ENCODE measurements at places on chromosomes 13 and 19.

DNA sequence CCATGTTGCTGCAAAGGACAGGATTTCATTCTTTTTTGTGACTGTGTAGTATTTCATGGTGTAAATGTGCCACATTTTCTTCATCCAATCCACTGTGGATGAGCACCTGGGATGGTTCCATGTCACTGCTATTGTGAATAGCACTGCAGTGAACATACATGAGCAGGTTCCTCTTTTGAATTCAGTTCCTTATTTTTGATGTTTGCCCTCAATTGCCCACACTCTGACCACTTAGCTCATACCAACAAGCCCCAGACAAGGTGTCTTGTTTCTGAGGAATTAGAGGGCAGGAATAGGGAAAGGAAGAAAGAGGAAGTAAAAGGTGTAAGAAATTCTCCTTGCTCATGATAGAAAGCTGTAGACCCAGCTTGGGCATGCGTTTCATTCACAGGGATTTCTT lies 244.2 kb upstream of the ZNF507 start:
- no peak for DNase-seq

DNA sequence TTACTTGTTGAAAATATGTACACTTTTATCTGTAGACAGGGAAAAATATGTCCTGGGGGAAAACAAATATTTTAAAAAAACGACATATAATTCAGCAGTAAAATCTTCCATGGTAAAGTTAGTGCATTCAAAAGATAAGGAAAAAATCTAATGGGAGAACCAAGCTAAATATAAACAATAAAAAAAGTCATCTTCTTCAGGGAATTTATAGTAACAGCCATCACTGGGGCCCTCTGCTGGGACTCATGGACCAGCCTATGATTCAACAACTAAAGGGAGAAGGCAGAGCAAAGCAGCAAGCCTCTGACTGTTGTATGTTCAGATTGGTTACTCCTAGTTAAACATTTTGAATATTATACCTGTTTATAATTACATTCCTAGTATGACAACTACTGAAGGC lies 93.0 kb downstream of the ITGBL1 start:
- DNase-seq = no peak

DNA sequence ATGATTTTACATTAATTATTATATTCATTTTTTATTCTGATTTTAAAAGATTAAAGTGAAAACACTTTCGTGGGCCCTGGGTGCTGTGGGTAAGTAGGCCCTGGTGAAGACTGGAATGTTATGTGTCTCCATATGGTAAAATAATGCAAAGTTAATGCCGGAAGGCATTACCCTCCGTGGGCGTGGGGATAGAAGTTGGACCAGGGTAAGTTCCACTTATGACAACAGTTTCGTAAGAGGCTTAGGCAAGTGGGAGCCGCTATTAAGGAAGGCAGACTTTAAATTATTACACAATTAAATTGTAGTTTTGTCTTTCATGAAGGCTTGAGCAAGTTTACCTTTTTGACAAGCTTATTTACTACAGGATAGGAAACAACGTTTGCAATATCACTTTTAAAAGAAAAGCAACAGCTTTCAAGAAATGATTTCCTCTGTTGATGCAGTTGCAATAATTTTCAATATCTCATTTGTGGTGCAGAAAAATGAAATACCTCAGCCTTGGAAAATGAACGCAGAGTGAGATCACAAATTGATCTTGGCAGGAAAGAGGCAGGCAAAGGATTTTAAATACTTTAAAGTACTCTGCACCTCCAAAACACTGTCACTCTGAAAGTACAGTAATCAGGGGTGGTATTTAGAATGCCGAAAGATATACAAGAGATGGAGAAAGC lies 310.6 kb downstream of the DCT start:
- no peak for DNase-seq

DNA sequence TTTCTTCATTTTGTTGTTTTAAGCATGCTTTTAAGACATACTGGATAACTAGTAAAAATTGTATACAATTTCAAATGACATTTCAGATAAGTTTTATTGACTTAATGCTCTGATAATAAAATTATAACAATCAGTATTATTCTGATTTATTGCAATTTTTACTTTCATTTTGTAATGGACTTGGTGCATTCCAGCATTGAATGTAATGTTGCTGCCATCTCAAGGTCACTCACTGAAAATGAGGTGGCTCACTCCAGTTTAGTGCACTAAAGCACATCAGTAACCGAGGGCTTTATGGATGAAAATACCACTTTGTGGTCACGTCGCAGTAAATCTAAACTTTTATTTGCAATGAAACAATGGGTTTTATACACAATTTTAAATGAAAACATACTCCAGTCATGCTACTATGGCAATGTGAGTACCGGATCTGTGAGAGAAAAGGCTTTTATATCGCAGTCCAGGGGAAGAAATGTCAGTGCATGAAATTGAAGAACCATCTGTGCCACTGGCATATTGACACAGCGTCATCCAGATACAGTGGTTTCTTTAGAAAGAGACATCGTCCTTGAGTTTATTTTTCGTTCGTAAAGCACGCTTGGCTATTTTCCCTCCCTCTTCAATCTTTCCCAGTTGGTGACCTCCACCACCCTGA lies 20.7 kb upstream of the ZNF507 start:
- DNase-seq = no peak

DNA sequence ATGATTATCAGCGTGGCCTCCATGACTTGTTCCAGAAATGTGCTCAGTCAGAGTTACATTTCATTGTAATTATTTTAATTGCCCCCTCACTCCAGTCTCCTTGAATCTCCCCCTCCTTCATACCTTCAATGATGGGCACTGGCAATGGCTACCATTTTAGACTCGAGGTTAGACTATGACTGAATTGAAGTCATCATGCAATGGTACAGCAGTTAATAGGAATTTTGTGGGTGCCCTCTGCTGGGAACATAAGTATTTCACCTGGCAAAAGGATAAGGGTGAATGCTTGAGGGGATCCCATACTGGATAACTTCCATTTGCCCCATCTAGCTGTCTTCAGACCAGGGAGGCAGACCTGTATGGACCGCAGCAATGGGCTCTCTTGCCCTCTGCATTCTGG lies 32.2 kb upstream of the USP12 start:
- no peak for DNase-seq

DNA sequence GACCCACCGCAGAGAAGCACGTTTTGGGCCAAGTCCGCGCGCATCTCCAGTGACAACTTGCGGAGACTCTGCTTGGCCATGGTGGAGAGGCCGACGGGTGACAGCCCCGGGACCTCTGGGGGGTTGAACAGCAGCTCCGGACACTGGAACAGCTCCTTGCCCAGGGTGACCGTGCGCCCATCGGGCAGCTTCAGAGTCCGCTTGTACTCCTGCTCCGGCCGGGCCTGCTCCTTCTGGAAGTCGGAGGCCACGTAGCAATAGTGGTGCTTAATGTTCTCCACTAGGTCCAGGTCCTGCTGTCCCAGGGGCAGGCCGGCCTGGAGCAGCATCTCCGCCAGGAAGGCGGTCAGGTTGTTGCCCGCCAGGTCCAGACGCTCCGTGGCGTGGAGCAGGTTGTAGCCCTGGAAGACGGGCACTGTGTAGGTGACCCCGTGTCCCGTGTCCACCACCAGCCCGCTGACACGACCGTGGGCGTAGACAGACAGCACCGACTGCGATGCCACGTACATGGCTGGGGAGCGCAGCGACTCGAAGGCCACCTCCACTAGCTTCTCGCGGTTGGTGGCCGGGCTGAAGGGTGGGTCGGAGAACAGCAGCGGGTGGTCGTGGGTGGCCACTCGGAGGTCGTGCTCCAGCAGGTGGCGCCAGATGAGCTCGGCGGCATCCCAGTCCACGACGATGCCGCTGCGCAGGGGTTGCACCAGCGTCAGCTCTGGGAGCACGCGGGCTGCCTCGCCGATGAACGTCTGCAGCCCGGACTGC lies 743 bp downstream of the ACTL9 start:
- DNase-seq = no peak

DNA sequence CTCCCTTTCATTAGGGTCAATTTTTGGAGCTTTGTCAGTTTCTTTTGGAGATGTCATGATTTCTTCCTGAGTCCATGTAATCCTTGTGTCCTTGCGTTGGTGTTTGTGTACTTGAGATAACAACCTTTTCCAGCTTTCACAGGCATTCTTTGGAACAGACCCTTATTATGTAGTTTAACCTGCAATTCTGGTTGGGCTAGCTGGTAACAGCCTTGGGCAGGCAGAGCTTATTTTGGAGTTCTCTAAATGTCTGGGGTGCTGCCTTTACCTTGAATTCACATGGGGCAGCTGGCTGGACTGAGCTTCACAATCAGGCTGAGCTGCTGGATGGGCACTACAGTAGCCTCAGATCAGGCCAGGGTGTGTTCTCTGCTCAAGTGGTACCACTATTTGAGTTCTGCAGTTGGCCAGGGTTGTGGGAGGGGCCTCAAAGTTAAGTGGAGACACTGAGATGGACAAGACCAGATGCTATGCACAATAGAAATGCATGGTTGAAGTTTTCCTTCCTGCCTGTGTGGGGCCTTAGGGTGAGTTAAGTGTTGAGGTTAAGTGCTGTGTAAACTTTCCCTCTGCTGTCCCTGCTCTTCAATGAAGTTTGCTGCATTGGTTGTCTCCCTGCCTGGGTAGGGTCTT lies 277.3 kb downstream of the ATP8A2 start:
- no peak for DNase-seq

All from activated CD4-positive, alpha-beta T cell treated with anti-CD3 and anti-CD28 coated beads for 24 hours (primary cell).